ENCODE measurements at places on chromosomes 2 and 18.

DNA sequence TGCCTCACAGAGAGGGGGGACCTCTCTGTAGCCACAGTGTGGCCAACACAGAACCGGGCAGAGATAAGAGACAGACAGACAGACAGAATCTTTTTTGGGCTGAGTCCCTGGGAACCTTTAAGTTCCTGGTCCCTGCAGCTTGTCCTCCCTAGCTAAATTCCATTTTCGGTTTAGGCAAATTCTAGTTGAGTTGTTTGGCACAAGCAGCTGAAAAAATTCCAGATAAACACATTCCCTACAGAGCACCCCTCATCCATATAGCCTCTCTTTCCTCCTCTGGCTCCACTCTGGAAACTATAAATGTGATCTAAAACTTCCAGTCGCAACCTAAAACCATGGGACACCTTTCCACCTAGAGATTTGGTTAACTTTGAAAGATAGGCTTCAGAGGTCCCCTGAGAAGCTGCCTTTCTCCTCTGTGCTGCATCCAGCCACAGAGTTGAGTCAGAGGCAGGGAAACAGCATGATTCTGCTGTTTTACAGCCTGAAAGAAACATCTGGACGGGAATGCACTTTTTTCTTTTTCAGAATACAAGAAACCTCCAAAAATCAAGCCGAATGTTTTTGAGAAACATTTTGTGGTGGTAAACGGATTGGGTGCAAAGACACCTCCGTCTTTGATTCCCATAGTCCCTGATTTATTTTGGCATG, 30.9 kb downstream of the SLC4A3 start:
- DNase-seq: no peak

DNA sequence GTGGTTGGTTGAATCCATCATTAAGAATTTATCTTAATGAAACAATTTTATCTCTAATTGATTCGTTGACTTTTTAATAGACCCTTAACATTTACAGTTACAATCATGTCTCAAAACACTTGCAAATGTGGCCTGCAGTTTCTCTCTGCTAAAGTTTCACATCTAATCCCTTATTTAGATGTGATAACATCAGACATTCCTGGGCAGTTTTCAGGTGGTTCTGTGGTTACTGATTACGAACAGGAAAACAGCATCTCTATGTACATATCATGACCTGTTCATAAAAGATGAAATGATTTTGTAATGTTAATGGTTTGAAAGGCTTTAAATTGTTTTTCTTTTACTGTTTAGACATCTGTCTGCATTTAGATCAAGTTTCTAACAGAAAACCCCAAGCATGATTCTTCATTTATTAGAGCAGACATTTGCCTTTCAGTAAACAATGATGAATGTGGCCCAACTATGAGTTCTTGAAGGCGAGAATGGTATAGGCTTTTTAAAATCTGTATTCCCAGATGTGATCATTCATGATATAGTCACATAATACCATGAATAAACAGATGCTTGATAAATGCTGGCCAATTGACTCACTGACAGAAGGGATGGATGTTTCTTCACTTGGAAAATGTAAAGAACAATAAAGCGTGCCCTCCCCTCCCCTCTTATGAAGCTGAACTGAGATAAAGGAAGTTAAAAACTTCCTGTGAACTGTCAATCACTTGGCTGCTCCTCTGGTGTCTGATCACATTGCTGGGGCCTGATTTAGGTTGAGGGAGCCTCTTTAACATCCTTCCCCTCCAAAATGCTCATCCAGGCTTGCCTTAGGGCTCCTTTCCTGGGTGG, 3.5 kb downstream of the CAPN14 start:
- DNase-seq: no peak

DNA sequence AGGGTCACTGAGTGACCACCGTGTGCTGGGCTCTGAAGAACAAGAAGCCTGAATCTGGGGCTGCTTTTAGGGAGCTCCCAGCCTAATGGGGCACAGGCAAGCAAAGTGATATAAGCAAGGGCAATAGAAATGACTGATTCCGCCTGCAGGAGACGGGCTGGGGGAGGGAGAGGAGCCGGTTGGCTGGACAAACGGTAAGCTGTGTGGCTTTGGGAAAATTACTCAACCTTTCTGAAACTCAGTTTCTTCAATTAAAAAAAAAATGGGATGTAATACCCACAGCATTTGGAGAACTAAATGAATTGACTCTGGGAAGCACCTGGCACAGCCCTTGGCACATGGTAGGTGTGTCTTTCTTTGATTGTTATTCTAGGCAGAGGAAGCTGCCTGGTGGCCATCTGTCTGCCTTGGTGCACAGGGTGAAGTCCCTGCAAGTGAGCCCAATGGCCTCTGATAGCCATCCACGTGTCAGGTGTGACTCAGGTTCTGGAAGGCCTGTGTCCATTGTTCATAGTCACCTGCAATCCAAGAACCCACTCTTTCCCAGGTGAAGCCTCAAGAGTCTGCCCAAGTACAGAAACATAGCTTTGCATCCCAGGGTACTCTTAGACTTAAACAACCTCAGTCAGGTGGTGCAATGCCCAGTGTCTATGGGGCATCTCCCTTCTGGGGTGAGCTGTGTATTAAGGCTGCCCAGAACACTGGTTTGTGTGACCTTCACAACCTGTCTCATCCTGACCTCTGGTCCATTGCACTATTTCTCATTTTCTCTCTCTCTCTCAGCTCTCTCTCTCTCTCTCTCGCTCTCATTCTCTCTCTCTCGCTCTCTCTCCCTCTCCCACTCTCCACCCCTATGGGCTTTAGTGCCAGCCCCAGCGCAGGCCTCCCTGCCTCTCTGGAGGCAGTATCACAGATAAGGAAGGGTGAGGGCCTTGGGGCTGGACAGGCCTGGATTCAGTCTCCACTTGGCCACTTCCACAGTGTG, 30.0 kb upstream of the NTSR2 start:
- no peak for DNase-seq

GRCh38 chr2:47008381-47009252, 93.0 kb upstream of the MCFD2 start:
- DNase-seq: no peak

DNA sequence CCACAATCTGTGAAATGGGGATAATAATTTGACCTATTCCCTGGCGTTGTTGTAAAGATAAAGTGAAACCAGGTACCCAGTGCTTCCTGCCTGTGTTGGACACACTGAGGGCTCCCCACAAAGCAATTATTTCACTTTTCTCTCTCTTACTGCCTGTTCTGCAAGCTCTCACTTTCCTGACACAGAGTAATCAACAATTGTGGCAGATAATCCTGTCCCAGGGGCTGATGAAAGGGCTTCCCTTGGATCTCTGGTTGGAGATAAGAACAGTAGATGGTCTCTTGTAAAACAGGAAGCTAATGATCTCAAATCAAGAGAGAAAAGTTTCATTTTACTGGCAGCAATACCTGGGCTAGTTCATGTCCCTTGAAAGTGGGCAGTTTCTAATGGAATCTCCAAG, 190.4 kb upstream of the EPHA4 start:
- no peak for DNase-seq

DNA sequence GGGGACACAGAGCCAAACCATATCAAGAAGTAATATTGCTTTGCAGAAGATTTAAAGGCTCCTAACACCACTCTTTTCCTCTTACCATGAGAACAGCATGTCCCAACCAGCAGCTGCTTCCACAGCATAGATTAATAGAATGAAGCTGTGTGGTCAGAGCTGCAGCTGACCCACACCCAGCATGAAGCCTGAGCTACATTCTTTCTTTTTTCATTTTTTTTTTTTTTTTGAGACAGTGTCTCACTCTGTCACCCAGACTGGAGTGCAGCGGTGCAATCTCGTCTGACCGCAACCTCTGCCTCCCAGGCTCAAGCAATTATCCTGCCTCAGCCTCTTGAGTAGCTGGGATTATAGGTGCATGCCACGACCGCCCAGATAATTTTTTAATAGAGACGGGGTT, 289.8 kb downstream of the RAD51AP2 start:
- DNase-seq: no peak

DNA sequence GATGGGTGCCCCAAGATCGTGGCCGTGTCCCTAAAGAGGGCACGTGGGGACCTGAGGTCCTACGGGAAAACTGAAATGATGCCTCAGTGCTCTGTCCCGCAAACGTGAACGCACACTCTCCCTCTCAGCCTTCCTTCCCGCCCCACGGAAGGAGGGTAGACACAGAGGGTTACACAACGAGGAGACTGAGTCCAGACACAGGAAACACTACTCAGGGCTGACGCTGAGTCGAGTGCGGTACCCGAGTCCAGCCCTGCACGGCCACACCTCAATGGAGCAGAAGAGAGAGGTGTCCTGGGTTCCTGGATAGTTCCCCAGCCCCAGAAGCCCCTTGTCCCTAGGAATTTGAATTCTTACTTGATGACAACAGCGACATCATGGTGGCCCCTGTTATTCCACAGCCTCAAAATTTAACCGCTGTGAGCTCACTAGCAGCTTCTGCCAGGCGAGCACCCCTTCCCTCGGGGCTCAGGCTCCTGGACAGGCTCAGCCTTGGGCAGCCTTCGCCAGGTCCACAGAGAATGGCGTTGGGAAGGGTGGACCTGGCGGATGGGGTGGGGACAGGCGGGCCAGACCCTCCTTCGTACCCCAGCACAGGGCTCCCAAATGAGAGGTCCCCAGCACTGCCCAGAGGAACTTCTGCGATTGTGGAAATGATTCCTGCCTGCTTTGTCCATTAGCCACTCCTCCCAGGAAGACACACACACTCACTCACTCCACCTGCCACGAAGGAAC, 980 bp upstream of the RNPEPL1 start:
- DNase-seq: no peak

DNA sequence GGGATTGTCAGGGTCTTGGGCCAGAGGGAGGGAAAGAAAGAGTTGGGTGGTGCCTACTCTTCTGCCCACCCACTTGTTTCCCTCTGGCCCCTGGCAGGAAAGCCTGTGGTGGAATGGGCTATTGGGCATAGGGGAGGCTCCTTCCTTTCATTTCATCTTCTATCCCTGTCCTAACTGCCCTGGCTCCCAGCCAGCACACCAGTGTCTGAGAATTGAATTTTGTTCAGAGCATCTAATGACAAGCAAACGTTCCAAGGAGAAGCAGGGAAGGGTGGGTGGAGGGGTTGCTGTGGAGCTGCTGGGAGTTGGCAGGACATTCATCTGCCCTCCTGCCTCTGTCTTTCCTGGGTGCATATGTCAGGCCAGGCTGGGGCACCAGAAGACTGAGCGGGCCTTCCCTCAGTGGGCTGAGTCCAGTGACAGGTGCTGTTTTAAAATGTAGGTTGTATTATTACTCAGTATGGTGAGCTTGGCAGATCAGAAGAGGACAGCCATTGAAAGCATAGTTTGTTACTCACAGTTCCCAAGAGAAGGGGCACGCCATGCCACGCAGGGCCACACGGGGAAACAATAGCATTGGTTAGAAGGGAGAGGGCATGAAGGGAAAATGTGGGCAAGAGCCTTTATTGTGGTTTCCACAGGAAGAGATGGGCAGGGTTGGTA, 171.9 kb downstream of the ACOXL start:
- DNase-seq: no peak

GRCh38 chr2:36168115-36168514, 187.5 kb upstream of the CRIM1 start:
- no peak for DNase-seq

GRCh38 chr2:16068552-16068940, 128.2 kb downstream of the MYCN start:
- no peak for DNase-seq

GRCh38 chr2:192286093-192286701, 91.5 kb upstream of the TMEFF2 start:
- DNase-seq: peak; percentile 20

- DNase-seq: peak; percentile 68
Measured at GRCh38 chr2:29502460-29502911, 387.3 kb downstream of the CLIP4 start.

- DNase-seq: no peak
Measured at GRCh38 chr18:22486667-22487066, 69.0 kb upstream of the CTAGE1 start.

- DNase-seq: no peak
Measured at GRCh38 chr2:118294063-118294462, 205.8 kb downstream of the INSIG2 start.

GRCh38 chr18:38933910-38934510, 1368.4 kb upstream of the CELF4 start:
- DNase-seq: no peak

- no peak for DNase-seq
Measured at GRCh38 chr2:48414640-48414979, 115.3 kb upstream of the STON1 start.

DNA sequence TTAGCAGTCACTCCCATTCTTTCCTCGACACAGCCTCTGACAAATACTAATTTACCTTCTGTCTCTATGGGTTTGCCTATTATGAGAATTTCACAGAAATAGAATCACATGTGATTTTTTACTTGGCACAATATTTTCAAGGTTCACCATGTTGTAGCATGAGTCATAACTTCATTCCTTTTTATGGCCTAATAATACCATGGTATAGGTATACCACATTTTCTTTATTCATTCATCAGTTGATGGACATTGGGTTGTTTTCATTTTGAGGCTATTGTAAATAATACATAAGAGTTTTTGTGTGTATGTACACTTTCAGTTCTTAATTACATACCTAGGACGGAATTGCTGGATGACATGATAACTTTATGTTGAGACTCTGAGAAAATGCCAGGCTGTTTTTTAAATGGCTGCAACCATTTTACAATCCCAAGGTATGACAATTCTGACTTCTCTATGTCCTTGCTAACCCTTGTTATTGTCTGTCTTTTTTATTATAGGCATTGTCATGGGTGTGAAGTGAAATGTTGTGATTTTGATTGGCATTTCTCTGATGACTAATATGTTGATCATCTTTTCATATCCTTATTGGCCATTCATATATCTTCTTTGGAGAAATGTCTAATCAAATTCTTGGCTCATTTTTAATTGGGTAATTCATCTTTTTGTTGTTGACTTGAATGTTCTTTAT, 87.9 kb downstream of the IRS1 start:
- DNase-seq: peak; percentile 9

DNA sequence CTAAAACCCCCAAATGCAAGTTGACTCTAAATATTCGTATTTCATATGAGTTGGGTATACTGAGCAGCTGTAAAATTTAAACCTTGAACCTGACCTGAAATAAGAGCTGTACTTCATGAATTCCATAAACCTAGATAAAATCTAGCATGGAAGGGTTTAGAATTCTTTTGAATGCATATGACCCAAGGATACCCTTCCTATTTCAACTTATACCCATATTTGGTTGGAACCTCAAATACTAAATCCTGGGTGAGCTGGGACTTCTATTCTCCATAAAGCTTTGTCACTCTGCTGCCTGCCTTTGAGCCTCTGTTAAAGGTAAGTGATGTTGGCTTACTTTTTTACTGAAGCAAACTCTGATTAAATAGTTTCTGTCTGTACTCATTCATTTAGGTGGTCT, 994.6 kb downstream of the SUCLG1 start:
- no peak for DNase-seq

DNA sequence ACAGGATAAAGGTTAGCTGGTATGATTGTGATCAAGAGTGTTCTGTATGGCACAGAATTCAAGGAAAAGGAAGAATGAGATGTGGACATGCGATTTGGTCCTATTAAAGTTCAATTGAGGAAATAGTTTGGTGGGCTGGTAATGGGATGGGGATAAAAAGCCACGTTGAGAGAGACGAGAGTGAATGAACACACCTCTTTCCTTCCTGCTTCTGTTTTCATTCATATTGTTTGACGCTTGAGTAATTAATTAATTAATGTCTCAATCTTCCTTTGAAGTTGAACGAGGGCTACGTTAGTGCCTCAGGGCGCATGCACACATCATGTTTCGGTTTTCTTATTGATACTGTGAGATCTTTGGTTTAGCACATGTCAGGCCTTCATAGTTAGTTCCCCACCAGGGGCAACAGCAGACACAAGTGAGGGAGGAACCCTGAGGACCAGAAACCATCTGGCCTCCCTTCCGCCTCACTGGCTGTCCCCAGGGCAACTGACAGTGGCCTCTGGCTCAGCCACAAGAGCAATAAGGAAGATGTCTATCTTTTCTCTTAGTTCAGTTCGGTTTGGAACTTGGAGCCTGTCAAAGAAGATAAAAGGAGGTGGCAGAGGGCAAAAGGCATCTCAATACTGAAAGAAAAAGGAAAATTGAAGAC, 116.0 kb downstream of the LIPG start:
- no peak for DNase-seq

Data from NCI-H226 (cell line).